Activated CD4-positive, alpha-beta T cell treated with anti-CD3 and anti-CD28 coated beads, Interleukin-2, amount 10 ng/mL, durations not matched to agents 24 days and 14 days (primary cell): ENCODE measurements at places on chromosomes 11 and 22. TPM values are rescaled to one million over a fixed set of nuclear protein-coding genes. Genes with fewer than 3 reads are reported as not detected.

GRCh38 chr11:45945397-45945999, 23.0 kb downstream of the LARGE2 start:
- peaks cover 36% of the 10 kb centered on the region for H3K36me3 ChIP-seq
- H3K27ac ChIP-seq, result no peak overlapping the region
- H3K4me3 ChIP-seq, result no peak overlapping the region

TEX54 gene
- total RNA-seq, result 0.79 and 2.0 TPM in 2 replicates

BCO2 gene
- total RNA-seq, result 0.83 and 1.1 TPM in 2 replicates

- H3K4me1 ChIP-seq, result peaks cover 40% of the 10 kb centered on the region
- H3K27ac ChIP-seq, result no peak overlapping the region
- H3K4me3 ChIP-seq, result no peak overlapping the region
- H3K27me3 ChIP-seq, result peaks cover 2% of the 10 kb centered on the region
Observed at GRCh38 chr11:86120807-86121206, 51.9 kb upstream of the PICALM start.

RASL10A gene
- 0.30 and 0.64 TPM in 2 replicates for total RNA-seq

GRCh38 chr11:57476047-57476756, 15.9 kb downstream of the RTN4RL2 start:
- DNase-seq, result peak; percentile 67
- H3K27ac ChIP-seq, result no peak overlapping the region
- peaks cover 19% of the 10 kb centered on the region for H3K4me1 ChIP-seq
- H3K27me3 ChIP-seq, result peaks cover 53% of the 10 kb centered on the region

DNA sequence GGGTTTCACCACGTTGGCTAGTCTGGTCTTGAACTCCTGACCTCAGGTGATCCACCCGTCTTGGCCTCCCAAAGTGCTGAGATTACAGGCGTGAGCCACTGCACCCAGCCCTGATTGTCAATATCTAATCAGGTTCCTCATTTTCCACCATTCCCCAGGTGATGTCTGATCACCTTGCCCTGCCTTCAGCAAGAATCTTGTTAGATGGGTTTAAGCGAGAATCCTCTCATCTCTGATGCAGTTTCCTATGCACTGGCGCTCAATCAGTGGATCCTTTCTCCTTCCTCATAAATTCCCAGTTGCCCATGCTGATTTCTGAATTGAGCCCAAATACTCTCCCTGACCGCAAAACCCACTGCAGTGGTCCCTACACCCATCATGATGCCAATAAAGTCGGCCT, 664 bp upstream of the ZC3H7B start:
- no peak for DNase-seq
- peaks cover 4% of the 10 kb centered on the region for H3K36me3 ChIP-seq
- no peaks in the 10 kb centered on the region for H3K27me3 ChIP-seq
- H3K27ac ChIP-seq, result peak overlapping the region; percentile 86
- peaks cover 23% of the 10 kb centered on the region for H3K4me1 ChIP-seq

OR6X1 gene
- total RNA-seq, result not detected in 2 replicates

DNA sequence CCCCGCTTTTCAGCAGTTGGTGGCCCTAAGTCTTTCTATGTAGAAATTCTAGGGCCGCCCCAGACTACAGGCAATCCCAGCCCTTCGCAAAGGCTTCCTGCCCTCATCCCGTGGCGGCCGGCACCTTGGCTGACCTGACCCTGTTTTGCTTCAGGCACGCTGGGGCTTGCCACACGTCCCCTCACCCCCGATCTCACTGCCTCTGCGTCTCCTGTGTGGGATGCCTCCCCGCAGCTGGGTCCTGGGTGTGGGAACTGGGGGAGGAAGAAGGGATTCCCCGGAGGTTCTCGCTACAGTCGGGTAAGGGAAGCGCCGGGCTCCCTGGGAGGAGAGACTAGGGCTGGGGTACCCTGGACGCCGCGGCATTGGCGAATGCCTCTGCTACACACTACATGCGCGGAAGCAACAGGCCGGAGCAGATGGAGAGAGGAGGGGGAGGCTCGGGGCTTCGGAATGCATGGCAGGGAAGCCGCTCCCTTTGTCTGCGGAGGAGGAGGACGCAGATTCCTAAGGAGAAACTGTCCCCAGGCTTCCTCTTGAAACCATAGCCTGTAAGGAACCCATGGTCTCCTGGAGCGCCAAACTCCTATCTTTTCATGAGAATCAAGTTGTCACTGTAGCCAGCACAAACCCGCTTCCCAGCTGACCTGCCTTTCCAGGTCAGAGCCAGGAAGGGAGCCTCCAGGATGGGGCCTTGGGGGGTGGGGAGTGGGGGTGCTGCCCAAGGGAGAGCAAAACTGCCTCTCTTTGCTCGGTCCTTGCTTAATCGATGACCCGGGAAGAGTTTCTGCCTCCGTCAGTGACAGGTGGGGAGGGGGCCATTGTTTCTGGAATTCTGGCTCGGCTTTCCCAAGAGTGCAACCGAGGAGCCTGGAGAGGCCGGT, 1.4 kb downstream of the DTX4 start:
- no peaks in the 10 kb centered on the region for H3K36me3 ChIP-seq
- H3K4me1 ChIP-seq, result peaks cover 9% of the 10 kb centered on the region

DPAGT1 gene
- total RNA-seq, result 76.1 and 79.4 TPM in 2 replicates

- no peak for DNase-seq
- no peaks in the 10 kb centered on the region for H3K4me1 ChIP-seq
- H3K27ac ChIP-seq, result no peak overlapping the region
Observed at GRCh38 chr11:120197251-120197891, 13.5 kb upstream of the OAF start.

DNA sequence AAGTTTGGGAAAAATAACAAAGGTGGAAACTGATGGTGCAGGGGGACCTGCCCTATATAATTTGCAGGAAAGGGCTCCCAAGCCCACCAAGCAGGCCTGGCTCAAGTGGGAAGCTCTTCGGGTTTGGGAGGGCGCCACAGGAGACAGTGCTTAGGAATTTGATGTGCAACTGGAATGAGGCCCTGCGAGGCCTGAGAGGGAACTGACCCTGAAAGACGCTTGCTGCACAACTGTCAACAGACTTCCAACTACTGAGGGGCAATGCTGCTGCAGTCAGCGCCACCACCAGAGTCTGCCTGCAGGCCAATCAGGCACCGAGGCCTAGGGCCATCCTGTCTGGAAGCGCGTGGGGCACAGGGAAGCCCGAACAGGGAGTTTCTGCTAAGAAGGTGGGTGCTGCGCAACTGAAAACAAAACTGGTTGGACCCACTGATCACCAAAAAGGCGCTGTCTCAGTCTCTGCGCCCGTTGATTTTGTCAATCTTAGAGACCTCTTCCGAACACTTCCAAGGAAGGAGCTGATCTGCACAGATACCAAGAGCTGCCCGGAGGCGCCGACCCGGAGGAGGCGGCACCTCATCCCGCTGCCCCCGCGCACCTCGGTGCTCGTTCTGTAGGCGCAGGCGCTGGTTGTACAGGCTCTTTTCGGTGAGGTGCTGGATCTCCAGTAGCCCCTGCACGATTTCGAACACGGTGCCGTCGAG, 667 bp downstream of the DGCR6L start:
- DNase-seq, result no peak
- H3K27me3 ChIP-seq, result no peaks in the 10 kb centered on the region
- H3K27ac ChIP-seq, result peak overlapping the region; percentile 58

C11orf16 gene
- total RNA-seq, result not detected in 2 replicates

GRCh38 chr22:45547731-45548130, 45.0 kb downstream of the FBLN1 start:
- no peak overlapping the region for H3K4me3 ChIP-seq
- H3K36me3 ChIP-seq, result no peaks in the 10 kb centered on the region
- H3K27ac ChIP-seq, result no peak overlapping the region
- H3K27me3 ChIP-seq, result no peaks in the 10 kb centered on the region
- no peak for DNase-seq

OR4A16 gene
- total RNA-seq, result not detected in 2 replicates

DNA sequence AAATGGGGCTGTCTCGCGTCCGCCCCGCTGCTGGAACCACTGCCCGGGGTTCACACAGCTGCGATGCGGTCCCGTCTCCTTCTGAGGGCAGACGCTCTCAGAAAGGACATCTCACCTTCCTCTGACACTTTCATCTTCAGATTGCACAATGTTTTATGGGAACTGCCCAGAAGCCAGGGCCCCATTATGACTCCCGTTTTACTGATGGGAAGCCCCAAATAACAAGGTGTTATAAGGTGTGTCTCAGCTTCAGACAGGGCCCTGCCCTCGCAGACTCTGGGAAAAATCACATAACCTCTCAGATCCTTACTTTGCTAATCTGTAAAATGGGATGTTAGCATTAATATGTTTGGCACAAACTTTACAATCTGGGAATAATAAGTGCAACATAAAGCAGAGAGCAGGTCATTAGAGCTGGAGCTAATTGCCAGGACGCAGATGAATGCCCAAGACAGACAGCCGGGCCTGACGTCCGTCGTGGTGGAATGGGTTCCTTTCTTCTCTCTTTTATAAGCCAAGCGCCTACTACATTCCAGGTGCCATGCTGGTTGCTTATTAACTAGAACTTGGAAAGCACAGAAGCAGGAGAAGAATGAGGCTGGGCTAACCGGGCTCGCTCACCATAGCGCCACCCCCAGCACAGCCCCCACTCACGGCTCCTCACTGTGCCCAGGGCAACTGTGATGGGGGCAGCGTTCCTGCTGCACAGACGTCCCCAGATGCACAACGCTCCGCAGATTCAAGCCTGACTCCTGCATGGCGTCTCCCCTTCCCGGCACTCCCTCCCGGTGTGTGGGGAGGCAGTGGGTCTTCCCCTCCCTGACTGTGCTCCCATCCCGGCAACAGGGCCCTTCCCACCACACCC, 43.8 kb downstream of the TRMU start:
- H3K27ac ChIP-seq, result no peak overlapping the region
- H3K4me3 ChIP-seq, result no peak overlapping the region
- peaks cover 9% of the 10 kb centered on the region for H3K27me3 ChIP-seq
- H3K4me1 ChIP-seq, result no peaks in the 10 kb centered on the region
- no peaks in the 10 kb centered on the region for H3K36me3 ChIP-seq
- no peak for DNase-seq

- H3K4me3 ChIP-seq, result peak overlapping the region; percentile 90
- DNase-seq, result peak; percentile 62
- H3K27me3 ChIP-seq, result peaks cover 22% of the 10 kb centered on the region
- H3K4me1 ChIP-seq, result peaks cover 28% of the 10 kb centered on the region
- H3K27ac ChIP-seq, result peak overlapping the region; percentile 90
Observed at GRCh38 chr11:123742031-123742723, 717 bp upstream of the ZNF202 start.

- peaks cover 5% of the 10 kb centered on the region for H3K4me1 ChIP-seq
- no peak overlapping the region for H3K27ac ChIP-seq
- H3K36me3 ChIP-seq, result no peaks in the 10 kb centered on the region
- no peak overlapping the region for H3K4me3 ChIP-seq
Observed at GRCh38 chr11:77092382-77092781, 10.3 kb upstream of the OMP start.

NXPE4 gene
- not detected in 2 replicates for total RNA-seq

- no peak overlapping the region for H3K4me3 ChIP-seq
- no peaks in the 10 kb centered on the region for H3K27me3 ChIP-seq
- H3K27ac ChIP-seq, result no peak overlapping the region
- no peaks in the 10 kb centered on the region for H3K4me1 ChIP-seq
- peaks cover 28% of the 10 kb centered on the region for H3K36me3 ChIP-seq
- DNase-seq, result no peak
Observed at GRCh38 chr11:47329987-47330931, 22.2 kb downstream of the MYBPC3 start.

YPEL4 gene
- total RNA-seq, result 0.40 and 0.47 TPM in 2 replicates

DNA sequence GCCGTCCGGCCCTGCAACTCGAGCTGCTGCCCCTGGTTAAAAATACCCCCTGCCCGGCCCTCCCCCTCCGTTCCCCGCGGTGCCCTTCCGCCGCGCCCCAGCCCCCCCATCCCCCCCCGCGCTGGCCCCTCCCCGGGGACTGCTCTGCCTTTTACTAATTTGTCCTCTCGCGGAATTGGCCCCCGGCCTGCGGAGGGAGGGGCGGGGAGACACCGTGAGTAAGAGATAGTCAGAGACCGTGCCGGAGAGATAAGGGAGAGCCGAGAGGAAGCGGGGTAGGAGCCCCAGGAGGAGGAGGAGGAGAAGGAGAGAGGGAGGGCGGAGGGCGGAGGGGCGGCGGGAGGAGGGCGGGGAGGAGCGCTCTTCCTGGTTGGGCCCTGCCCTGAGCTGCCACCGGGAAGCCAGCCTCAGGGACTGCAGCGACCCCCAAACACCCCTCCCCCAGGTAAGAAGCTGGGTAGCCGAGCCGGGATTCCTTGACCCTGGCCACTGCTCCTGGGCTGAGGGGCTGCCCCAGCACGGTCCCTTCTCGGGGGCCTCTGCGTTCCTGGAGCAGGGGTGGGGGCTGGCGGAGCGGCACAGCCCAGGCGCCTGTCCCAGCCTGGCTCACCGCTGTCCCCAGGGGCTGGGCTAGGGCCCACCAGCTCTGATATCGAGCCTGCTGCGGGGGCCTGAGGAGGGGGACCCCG, at the start of gene CAPN1:
CAPN1 (plus strand) TSS at position 360 of the 689 bp plus-strand sequence. CDS start 774 bp downstream, outside the sequence.
- peaks cover 9% of the 10 kb centered on the region for H3K36me3 ChIP-seq
- H3K4me3 ChIP-seq, result peak within 1 kb of the TSS; percentile 85
- peak; percentile 93 for DNase-seq
- peak within 1 kb of the TSS; percentile 84 for H3K27ac ChIP-seq
- peaks cover 8% of the 10 kb centered on the region for H3K27me3 ChIP-seq

DNA sequence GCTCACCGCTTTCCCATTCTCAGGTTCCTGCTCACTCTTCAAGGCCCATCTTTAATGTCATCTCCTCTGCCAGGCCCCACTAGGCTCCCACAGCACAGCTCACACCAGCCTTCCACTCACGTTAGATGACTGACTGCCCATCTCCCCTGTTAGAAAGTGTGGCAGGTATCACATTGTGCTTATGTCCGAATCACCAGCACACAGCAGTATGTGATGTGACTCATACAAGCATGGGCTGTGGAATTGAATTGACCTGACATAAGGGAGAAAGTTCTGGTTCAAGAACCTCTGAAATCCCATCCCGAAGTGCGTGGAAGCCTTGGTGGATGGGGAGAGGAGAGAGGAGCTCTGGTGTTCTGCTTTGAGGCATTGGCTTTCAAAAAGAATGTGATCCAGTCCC, 6.5 kb downstream of the VSTM5 start:
- H3K36me3 ChIP-seq, result no peaks in the 10 kb centered on the region
- no peak overlapping the region for H3K27ac ChIP-seq
- no peak overlapping the region for H3K4me3 ChIP-seq
- H3K27me3 ChIP-seq, result peaks cover 5% of the 10 kb centered on the region

OR51B5 gene
- not detected in 2 replicates for total RNA-seq

TMPRSS6 gene
- total RNA-seq, result 6.8 and 7.1 TPM in 2 replicates
